ENCODE measurements at places on chromosomes 4 and X.

DNA sequence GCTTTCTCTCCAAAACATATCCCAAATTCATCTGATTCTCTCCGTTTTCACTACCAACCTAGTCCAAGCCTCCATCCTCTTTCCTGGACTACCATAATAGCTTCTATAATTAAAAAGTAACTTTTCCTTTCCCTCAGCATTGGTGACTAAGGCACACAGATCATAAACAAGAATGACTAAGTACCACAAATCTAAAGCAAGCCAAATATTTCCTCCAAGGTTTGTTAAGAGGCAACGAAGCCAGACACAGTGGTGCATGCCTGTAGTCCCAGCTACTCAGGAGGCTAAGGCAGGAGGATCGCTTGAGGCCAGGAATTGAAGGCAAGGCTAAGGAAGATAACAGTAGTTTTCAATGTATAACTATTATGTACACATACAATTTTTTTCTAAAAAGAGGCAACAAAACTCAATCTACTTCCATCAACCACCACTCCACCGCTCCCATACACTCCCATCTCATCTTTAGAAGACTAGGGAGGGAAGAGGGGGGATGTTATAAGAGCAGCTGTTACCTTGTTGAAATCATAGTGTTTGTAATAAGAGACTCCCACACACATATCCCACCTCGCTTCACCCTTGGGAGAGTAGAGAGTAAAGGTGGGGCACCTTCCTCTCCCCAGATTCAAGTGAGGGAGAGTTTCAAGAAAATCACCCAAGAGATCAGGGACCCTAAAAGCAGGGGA lies 4.2 kb upstream of the JCHAIN start:
- DNase-seq = no peak

DNA sequence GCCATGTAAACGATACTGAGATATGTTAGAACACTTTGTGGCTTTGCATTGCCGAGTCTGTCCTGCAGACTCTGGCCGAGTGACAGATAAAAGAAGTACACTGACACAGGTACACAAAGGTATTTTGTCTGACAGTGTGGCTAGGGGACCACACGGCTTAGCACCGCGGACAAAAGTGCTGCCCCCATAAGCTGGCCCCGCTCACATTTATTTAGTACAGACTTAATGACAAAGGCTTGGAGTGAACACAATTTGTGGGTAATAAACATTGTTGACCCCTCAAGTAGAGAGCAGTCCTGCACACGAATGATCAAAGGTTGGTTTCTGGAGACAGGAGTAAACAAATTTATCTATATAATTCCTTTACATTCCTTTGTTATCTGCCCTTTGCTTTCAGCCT lies 976.8 kb downstream of the TRAM1L1 start:
- no peak for DNase-seq

DNA sequence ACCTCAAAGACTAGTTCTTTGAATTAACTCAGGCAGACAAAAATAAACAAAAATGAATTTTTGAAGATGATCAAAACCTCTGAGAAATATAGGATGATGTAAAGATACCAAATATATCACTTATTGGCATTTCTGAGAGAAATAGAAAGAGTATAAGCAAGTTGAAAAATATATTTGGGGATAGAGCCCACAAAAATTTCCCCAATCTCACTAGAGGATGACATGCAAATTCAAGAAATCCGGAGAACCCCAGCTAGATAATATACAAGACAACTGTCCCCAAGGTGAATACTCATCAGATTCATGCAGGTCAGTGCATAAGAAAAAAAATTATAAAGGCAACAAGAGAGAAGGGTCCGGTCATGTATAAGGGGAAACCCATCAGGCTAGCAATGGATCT lies 129.1 kb downstream of the CXXC4 start:
- DNase-seq = no peak

GRCh38 chr4:100379583-100380105 lies 138.2 kb downstream of the EMCN start:
- no peak for DNase-seq

DNA sequence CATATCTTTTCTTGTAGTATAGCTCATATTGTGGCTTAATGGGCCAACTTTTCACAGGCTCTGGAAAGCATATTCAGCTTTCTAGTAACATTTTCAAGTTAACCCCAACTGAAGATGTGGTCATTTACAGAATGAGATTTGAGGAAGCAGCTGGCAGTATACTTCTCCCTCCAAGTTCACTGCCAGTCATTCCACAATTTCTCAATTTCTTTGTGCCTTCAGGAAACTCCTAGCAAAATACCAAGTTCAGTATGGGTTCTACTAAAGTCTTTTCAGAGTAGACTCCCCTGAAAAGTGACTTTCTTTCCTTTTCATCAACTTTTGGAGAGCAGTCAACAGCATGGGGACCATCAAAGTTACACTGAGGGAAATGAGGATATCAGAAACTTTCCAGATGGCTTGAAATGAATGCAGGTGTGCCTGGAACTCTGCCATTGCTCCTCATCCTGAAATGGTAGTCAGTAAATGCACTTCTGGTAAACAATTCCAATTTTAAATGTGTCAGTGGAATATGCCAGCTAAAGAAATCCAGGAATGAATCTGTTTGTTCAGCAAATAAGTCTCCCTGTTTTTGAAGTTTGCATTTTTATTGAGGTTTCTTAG lies 81.5 kb upstream of the TEX13D start:
- no peak for DNase-seq

GRCh38 chr4:168613869-168614268 lies 117.0 kb downstream of the PALLD start:
- no peak for DNase-seq

DNA sequence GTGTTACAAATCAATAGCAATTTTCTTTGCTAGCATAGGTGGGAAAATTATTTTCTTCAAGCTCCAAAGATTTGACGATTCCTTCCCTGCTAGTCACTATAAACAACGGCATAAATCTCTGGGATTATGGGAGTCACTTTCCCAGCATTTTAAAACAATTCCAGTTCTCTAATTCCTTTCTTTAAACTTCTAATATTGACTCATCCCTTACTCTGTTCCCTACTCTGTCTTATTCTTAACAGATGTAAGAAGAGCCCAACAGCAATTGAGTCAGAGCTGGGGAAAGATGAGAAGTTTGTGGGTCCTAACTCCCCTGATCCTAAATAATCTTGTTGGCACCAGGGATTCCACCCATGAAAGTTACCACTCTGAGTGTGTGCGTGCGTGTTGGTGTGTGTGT lies 47.4 kb upstream of the IL21 start:
- no peak for DNase-seq

GRCh38 chr4:2062808-2063524 lies 3.8 kb downstream of the NAT8L start:
- DNase-seq = no peak

DNA sequence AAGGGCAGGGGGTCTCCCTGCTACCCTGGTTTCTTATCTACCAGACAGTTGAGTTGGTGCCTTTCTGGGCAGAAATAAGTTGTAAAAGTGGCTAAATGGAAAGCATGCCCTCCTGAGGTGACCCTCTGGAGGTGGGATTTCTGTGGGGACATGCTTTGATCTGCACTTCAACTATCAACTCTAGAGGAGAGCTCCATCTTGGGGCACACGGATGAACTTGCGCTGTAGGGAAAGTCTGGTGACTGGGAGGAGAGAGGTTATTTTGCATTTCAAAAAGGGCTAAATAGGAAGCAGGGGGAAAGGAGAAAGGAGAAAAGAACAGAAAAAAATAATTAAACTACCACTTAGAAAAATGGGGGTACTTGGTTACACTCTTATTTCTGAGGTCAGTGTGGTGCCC lies 12.7 kb upstream of the RHOXF2B start:
- DNase-seq = no peak

- no peak for DNase-seq
Observed at GRCh38 chr4:55069248-55069647, 56.1 kb downstream of the KDR start.

DNA sequence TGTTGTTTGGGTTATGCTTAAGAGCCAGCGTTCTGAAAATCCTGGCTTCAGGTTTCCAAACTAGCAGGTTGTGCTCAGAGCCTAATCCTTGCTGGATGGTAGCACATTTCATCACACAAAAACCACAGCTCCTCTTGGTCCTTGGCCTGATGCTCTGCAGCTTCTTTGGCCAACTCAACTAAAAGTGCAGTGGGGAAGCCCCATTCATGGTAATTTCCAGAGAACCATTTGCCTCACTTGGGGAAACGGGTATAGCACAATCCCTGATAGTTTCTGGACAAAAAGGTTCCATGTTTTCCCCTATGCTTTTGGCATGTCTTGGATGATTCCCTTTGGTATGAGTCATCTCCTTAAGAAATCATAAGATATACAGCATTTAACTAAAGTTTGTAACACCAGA lies 78.7 kb downstream of the SYNPO2 start:
- no peak for DNase-seq

- no peak for DNase-seq
Observed at GRCh38 chr4:170093973-170094535, 4.3 kb upstream of the AADAT start.

GRCh38 chr4:139934708-139935195 lies 219.2 kb downstream of the MAML3 start:
- no peak for DNase-seq

- no peak for DNase-seq
Observed at GRCh38 chr4:39170301-39170700, 12.0 kb upstream of the WDR19 start.

- DNase-seq = no peak
Observed at GRCh38 chr4:73193155-73193554, 65.4 kb downstream of the ANKRD17 start.

- no peak for DNase-seq
Observed at GRCh38 chr4:183860731-183861130, 44.4 kb upstream of the STOX2 start.

GRCh38 chr4:74656596-74656995 lies 137.7 kb downstream of the BTC start:
- no peak for DNase-seq

DNA sequence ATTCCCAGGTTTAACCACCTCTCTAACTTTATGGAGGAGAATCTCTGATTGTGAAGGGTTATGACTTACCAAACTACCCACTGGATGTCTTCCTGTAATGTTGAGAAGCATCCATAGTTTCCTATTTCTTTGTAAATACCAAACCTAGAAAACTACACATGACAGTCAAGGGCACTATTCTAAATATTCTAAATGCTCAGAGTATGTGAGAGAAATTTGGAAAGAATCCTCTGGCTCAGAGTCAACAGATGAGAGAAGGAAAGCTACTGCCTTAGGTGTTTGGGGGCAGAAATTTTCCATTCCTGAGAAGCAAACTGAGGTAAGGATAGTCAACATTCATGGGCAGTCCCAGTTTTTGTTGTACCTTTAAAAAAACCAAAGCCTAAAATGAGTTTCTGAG lies 155.8 kb downstream of the KCNIP4 start:
- DNase-seq = no peak

GRCh38 chr4:101655005-101655404 lies 135.5 kb upstream of the BANK1 start:
- no peak for DNase-seq

DNA sequence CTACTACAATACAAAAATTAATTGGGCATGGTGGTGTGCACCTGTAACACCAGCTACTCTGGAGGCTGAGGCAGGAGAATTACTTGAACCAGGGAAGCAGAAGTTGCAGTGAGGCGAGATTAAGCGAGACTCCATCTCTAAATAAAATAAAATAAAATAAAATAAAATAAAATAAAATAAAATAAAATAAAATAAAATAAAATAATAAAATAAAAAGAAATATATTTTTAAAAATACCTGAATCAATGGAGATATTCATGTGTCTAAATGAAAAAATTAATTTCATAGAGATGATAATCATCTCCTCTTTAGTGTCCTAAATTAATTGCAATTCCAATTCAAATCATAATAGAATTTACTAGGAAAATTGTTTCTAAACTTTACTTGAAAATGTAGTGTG lies 406.1 kb upstream of the POU3F4 start:
- no peak for DNase-seq

DNA sequence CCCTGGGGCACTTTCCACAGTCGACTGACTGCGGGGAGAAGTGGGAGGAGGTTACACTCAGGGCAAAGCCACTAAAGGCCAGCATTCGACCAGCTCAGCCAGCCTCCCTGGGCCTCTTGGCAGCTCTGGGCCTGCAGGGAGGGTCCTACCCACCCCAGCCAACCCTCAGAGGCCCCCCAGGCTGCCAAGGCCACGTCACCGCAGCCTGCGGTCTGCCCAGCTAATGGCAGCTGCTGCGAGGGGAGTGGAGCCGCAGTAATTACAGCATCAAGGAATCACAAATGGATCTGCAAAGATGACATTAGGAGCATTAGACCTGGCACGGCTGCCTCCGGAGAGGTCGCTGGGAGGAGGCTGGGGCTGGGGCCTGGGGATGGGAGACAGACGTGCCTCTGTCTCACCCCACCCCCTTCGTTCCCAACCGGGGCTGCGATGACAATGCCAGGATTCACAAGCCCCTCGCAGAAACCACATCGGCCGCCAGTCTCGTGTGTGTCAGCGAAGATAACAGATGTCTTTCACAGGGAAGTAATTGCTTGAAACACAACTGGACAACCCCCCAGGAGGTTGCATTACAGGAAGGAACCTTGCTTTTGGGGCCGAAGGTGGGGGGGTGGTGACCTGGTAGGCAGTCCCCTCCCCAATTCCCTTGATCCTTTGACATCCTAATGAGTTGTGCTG lies 367.6 kb downstream of the BCOR start:
- DNase-seq = no peak

DNA sequence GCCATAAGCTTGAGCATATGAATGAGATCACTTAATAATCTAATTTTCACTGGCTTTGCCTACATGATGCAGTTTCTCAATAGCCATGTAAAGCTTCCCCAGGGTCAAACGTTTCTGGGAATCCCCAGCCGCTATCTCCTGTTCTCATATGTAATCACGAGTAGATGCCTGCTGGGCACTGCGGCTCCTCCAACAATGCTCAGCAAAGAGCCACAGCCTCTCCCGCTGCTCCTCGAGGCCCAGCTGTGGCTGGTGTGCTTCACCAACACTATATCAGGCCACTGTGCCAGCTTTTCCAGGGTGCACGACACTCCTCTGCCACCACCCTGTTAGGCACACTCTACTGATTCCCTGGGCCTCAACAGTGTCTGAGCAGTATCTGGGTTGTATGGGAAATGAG lies 78.3 kb upstream of the RASGEF1B start:
- DNase-seq = no peak

- no peak for DNase-seq
Observed at GRCh38 chrX:38654302-38654701, 93.0 kb downstream of the TSPAN7 start.

- DNase-seq = no peak
Observed at GRCh38 chrX:108267557-108267956, 170.7 kb downstream of the COL4A6 start.

- DNase-seq = no peak
Observed at GRCh38 chr4:8067945-8068896, 90.4 kb downstream of the ABLIM2 start.

DNA sequence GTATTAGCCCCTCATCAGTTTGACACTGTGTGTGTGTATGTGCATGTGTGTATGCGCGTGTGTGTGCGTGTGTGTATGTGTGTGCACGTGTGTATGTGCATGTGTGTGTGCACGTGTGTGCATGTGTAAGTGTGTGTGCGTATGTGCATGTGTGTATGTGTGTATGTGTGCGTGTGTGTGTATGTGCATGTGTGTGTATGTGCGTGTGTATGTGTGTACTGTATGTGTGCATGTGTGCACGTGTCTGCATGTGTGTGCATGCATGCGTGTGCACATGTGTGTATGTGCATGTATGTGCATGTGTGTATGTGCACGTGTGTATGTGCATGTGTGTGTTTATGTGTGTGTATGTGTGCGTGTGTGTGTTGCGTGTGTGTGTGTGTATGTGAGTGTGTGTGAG lies 31.1 kb upstream of the MXRA5 start:
- no peak for DNase-seq

GRCh38 chr4:54255881-54256280 lies 26.8 kb downstream of the PDGFRA start:
- DNase-seq = no peak

GRCh38 chrX:74526764-74527163 lies 87.7 kb downstream of the RLIM start:
- DNase-seq = no peak

GRCh38 chr4:152462695-152463094 lies 73.2 kb downstream of the FBXW7 start:
- DNase-seq = no peak
